ENCODE measurements at places on chromosomes 5 and 9.
A peak's percentile ranks its signal among the peaks of the same experiment; 100 is the strongest.

GRCh38 chr9:83410701-83411100 lies 127.5 kb downstream of the FRMD3 start:
- no peak for ATAC-seq

GRCh38 chr5:132455614-132456115 lies 34.9 kb downstream of the IRF1 start:
- ATAC-seq: no peak

- no peak for ATAC-seq
Measured at GRCh38 chr9:121491111-121491510, 8.5 kb downstream of the GGTA1 start.

DNA sequence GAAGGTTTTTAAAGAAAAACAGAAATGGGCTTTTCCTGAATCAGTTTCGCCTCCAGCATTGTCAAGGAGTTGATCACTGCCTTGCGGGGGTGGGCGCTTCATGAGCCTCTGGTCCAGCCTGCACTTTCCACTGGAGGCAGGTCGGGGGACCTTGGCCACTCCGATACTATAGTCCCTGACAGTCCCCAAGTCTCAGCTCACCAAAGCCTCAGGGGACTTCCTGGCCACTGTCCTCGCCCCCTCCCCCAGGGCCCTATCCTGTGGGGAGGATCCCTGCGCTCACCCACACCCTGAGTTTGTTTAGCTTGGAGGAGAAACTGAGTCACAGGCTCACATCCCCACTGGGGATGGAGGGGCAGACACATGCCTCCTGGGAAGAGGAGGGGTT lies 1.4 kb downstream of the SLC6A19 start:
- no peak for ATAC-seq

DNA sequence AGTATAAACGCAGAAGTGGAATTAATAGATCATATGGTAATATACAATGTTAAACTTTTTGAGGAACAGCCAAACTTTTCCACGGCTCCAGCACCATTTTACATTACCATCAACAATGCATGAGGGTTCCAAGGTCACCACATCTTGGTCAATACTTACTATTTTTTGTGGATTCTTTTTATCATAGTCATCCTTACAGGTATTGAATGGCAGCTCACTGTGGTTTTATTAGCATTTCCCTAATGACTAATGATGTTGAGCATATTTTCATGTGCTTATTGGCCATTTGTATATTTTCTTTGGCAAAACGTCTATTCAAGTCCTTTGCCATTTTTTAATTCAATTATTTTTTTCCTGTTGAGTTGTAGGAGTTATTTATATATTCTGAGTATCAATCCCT lies 14.1 kb upstream of the RAPGEF6 start:
- no peak for ATAC-seq

DNA sequence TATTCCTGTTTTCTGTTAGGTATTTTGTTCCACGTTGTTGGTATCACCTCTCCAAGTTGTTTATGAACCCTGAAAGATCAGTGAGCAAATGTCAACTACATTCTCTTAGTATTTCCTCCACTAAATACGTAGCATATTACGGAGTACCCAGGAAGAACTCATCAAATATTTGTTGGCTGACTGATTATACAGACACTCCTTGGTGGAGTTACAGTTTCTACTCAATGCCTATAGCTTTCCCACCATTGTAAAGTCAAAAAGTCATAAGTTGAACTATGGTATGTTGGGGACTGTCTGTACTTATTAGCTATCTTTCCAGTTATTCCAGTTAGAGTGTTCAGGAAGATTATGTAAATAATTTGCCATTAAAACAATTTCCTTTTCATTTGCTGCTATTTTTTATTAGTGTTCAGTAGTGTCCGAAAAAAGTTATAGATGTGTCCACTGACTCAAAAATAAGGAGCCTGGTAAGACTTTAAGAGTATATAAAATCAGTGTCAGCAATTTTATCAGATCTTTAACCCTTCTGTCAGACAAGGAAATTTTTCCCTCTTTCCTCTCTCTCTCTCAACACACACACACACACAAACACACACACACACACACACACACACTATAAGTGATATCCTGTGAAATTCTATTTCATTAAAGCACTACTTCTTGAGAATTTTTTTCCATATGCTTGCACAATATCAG lies 6.8 kb upstream of the APBA1 start:
- ATAC-seq: no peak

GRCh38 chr9:19445452-19445851 lies 36.6 kb downstream of the ACER2 start:
- no peak for ATAC-seq

- ATAC-seq: no peak
Measured at GRCh38 chr9:105057551-105057950, 129.6 kb upstream of the ABCA1 start.

- ATAC-seq: no peak
Measured at GRCh38 chr5:99940540-99940939, 594.6 kb upstream of the FAM174A start.

- ATAC-seq: no peak
Measured at GRCh38 chr9:37574241-37574721, 1.9 kb downstream of the FBXO10 start.

DNA sequence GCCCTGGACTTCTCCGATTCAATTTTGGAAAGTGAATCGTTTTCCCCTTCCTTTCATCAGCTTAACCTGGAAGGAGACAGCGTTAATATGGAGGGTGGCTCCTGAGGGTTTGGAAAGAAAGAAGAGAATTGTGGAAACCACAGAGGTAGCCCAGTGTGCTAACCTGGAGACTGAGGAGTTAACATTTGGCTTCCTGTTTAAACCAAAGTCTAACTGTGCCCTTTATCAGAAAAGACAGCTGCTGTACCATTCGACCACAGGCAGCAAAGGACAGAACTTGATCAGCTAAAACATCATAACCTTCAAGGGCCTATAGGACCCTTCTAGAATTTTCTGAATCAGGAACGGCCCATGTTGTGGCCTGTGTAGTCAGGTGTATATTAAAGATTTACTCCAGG lies 735 bp downstream of the IDNK start:
- ATAC-seq: peak; percentile 29

DNA sequence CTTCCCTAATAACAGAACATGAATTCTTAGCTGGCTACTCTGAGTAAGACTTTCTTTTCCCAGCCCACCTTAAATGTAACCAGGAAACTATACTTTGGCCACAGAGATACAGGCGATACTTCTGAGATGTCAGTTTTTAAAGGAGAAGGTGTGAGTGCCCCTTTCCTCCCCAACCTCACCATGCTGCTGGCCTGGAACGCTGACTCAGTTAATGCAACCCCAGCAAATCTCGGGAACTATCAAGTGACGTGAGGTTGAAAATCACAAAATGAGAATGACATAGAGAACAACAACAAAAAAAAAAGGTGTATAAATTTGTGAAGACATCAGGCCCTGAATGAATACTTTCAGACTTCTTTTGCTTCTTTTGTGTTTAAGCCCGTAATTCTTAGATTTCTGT lies 13.7 kb downstream of the ZNF484 start:
- ATAC-seq: no peak

- no peak for ATAC-seq
Measured at GRCh38 chr5:3155046-3155445, 403.6 kb upstream of the IRX2 start.

DNA sequence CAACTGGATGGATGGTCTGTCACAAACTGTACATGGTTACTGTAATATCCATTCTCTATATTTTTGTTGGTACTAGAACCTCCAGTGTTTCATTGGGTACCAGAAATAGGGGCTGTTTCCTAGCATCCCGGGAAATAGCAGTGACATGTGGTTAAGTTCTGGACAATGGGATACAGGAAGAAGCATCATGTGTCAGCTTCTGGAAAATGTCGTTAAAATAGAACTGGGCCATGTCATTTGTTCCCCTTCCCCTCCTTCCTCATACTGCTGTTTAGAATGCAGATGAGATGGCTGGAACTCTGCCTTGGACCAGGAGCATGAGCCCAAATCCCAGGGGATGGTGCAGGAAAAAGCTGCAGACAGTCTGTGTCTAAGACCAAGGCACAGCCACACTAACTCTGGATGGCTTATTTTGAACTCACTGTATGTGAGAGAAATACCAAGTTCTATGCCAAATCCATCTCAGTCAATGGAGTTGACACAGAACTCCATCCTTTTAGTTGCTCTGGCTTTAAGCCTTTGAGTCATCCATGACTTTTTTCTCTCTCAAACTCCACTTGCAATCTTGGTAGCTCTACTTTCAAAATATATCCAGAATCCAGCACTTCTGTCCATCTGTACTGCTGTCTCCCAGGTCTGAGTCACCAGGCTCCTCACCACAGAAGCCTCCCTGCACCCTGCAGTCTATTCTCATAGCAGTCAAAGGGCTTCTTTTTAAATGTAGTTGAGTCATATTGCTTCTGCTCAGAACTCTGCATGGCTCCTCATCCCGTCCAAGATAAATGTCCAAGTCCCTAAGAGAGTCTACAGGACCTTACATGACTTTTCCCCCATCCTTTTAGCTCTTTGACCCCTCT lies 184.2 kb downstream of the NSG2 start:
- ATAC-seq: peak; percentile 70

GRCh38 chr5:10631316-10631996 lies 67.6 kb downstream of the ANKRD33B start:
- no peak for ATAC-seq

DNA sequence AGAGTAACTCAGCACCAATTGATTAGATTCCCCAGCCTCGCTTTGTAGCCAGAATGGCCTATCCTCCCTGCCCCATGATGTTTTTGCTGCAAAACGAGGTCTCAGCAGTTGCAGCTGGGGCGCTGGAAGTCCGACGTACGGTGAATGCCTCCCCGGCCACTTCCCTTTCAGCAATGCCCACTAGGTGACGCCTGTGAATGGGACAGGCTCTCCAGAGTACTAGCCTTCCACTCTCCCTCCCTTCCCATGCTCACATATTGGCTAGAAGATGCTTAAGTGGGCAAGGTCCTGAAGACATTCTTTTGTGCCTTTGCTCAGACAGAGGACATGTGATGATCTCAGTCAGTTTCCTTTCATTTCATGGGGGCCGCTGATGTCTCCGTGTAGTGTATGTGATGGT lies 50.8 kb downstream of the DMRT2 start:
- peak; percentile 76 for ATAC-seq

DNA sequence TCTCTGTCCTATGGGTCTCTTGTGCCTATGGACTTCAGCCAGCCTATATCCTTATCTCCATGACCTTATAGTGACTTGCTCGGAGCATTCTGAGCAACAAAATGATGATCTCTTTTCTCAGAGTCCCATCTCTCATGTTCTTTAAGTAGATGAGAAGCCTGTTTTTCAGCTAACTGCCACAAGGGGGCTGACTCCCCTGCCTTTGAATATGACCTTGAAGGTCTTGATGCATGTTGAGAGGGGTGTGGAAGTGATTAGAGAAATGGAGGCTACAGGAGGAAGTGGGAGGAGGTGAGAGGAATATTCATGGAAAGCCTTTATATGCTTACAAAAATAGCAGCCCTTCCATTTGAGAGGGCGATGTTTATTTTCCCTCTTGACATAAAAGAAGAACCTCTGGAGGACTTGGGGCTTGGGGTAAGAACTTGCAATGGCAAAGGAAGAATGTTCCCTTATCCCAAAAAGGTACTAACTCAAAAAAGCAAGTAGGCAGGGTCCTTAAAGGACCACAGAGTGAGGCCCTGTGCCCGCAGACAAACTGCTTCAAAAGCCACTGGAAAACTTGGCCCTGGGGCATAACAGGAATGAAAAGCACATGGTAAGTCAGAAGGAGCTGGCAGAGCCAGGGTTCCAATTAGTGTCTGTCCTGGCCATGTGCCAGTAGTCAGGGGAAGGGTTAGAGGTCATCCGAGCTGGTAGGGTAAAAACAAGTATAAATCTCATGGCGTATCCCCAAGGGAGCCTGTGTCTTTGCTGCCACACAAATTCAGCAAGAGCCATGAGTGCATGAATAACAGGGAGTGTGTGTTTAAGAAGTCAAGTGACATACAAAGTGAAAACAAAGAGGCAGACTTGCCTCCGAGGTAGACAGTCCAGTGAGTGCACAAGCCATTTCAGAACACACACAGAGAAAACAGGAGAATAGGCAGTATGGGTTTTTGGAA lies 39.1 kb downstream of the FGD3 start:
- ATAC-seq: no peak

DNA sequence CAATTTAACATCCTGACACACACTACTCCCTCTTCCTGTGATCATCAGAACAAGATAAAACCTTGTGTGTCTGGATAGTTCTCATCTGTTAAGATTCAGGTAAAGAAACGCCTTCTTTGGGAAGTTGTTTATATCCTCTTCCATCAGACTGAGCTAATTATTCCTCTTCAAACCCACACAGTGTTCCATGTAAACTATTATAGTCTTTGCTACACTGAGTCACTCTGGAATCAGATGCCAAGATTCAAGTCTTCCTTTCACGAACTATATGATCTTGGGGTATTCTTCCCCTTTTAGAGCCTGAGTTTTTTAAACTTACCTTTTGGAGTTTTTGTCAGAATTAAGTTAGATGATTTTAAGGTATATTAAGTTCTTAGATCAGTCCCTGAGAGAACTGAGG lies 2.0 kb downstream of the OR1J1 start:
- no peak for ATAC-seq

DNA sequence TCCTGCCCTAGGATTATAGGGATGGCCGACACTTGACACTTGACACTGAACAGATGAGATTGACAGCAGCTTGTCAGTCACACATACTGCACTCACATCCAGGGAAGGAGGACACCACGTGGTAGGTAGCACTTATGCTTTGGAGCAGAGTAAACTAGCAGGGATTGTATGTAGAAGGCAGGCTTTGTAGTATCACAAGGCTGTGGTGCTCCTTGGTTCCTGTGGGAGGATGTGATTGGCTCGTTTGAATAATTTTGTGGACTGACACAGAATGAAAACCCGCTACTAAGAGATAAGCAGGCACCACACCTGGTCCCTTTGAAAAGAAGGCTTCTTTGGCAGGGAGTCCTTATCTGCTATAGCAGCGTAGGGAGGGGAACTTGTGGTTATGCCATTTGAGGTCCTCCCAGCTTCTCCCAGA lies 63.6 kb upstream of the IL12B start:
- ATAC-seq: no peak

GRCh38 chr5:139863361-139863760 lies 67.8 kb downstream of the PSD2 start:
- ATAC-seq: no peak

GRCh38 chr5:149388498-149389190 lies 9.6 kb upstream of the IL17B start:
- no peak for ATAC-seq

- ATAC-seq: peak; percentile 31
Measured at GRCh38 chr5:57895766-57896165, 413.2 kb upstream of the ACTBL2 start.

GRCh38 chr9:27344776-27345175 lies 47.8 kb upstream of the EQTN start:
- ATAC-seq: no peak

DNA sequence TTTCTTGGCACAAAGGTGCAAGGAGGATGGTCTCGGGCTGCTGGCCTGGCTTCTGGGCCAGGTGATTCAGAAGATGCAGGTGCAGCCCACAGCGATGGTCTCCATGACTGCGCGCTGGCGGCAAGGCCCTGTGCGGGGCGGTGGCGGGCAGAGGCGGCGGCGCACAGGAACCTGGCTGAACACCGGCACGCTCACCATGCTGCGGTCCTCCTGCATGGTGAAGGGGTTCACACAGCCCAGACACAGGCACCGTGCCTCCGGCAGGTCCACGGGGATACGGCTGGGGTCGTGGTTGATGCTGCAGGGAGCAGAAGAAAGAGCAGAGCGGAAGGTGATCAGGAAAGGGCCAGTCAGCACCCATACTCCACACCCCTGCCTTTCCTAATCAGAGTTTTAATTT lies 4.8 kb downstream of the IL17B start:
- ATAC-seq: no peak

- ATAC-seq: peak; percentile 65
Measured at GRCh38 chr5:154446195-154447088, 645 bp downstream of the SAP30L start.

- peak; percentile 84 for ATAC-seq
Measured at GRCh38 chr9:106916466-106917235, 53.7 kb downstream of the ZNF462 start.

GRCh38 chr9:89739511-89739910 lies 134.7 kb downstream of the GADD45G start:
- no peak for ATAC-seq
